ENCODE measurements at places on chromosomes 2 and 18.
A peak's percentile ranks its signal among the peaks of the same experiment; 100 is the strongest.

- DNase-seq: no peak
Observed at GRCh38 chr2:18752022-18752493, 162.7 kb upstream of the NT5C1B start.

DNA sequence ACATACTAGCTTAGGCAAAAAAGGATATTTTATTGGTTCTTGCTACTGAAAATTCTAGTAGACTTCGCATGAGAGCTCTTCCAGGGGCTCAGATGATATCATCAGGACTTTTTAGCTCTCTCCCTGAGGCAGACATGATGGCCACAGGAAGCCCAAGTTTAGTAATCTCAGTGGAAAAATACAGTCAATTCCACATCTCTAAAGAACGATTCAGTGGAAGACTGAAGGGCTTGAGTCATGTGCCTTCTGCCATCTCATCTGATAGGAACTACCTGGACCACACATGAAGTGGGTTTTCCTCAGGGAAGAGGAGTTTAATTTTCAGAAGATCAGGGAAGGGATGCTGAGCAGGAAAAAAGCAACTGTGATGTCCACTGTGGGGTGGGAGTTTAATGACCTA, 117.3 kb downstream of the TTC27 start:
- DNase-seq: no peak

- DNase-seq: no peak
Observed at GRCh38 chr2:118508282-118508681, 339.2 kb downstream of the EN1 start.

DNA sequence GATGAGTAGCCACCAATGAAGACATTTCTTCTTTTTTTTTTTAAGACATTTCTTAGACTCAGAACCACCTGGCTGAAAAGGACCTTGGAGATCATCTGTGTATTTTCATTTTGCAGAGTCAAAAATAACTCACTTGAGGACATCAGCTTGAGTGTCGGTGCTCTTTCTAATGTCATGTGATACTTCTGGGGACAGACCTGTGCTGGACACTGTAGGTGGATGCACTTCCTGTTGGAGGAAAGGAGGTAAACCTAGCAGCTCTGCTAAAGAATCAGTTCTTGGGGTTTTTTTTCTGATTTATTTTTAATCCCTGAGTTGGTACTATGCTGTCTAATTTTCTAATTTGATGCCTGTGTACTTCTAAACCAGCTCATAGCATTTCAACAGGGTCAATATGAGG, 283.9 kb upstream of the CRIM1 start:
- DNase-seq: no peak

- no peak for DNase-seq
Observed at GRCh38 chr2:212548455-212548819, 9.8 kb upstream of the ERBB4 start.

GRCh38 chr18:34222307-34223163, 2.2 kb downstream of the NOL4 start:
- DNase-seq: peak; percentile 65

DNA sequence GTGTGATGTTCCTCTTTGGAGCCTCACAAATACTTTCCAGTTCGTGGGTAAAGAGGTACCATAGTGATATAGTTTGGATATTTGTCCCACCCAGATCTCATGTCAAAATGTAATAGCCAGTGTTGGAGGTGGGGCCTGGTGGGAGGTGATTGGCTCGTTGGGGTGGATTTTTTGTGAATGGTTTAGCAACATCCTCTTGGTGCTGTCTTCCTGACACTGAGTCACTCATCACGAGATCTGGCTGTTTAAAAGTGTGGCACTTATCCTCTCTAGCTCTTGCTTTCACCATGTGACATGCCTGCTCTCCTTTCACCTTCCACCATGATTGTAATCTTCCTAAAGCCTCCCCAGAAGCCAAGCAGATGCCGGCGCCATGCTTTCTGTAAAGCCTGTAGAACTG, 3.0 kb upstream of the CCDC93 start:
- no peak for DNase-seq

GRCh38 chr2:95333888-95334338, 36.8 kb downstream of the KCNIP3 start:
- no peak for DNase-seq

- DNase-seq: no peak
Observed at GRCh38 chr18:26419746-26420145, 128.6 kb downstream of the KCTD1 start.

DNA sequence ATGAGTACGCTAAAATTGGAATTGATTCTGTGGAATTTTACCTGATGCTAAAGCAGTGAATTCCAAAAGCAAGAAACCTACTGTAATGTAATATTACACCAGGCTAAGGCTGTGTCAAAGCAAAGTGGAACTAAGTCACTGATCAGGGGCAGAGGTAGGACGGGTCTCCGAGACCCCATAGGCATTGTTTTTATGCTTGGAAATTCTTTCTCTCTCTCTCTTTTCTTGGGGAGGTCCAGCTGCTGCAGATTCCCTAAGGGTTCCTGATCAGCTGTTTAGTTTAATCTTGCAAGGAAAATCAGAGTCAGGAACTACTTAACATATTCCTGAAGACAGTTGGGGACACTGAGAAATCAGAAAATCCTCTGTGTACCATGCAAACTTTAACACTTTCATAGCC, 220.2 kb downstream of the SRBD1 start:
- no peak for DNase-seq

DNA sequence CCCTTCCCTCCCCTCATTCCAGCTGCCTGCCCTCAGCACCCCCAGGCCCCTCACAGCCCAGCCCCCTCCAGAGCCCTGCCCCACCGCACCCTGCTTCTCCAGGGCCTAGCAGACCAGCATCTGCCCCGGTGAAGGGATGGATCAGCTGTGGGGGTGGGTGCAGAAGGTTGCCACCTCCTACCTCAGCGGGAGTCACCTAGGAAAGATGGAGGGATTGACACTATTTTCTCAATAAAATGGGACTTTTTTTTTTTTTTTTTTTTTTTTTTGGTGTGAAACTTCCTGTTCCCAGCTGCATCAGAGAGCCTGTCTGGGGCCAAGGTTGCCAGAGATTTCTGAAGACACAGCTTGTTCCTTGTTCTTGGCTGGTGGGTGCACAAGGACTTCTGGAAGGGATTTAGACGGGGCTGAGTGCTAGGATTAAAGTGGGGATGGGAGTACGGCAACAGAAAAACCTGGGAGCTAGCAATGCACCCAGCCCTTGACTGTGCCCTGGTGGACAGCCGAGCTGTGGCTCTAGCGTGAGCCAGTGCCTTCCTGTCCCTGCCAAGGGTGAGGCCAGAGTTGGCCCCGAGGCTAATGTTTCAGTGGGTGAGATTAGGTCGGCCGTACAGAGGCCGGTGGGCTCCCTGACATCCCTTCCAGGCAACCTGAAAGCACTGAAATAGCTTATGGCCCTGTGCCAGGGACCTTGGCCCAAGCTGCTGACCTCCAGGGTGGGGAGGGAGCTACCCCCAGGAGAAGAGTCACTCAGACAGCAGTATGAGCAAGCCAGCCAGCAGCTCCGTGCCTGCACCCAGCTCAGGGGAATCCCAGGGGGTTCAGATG, 4.6 kb downstream of the B3GNT7 start:
- no peak for DNase-seq

GRCh38 chr2:84886791-84887190, 5.9 kb upstream of the TRABD2A start:
- DNase-seq: no peak

- DNase-seq: no peak
Observed at GRCh38 chr2:229996320-229996719, 72.4 kb downstream of the SLC16A14 start.

DNA sequence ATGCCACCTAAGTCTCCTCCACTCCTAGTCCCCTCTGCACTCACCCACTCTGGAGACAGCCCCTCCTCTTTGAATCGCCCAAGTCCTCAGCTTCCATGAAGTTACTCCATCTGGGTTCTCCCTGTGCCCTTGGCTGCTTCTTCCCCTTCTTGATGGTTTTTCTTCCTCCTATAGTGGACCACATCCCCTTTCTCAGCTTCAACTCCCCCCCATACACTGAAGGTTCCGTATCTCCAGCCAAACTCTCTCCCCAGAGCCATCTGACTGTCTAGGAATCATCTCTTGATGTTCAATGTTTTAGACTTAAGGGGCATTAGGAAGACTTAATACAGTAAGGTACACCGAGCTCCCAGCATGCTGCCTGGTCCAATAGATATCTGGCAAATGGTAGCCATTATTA, 39.6 kb downstream of the EMX1 start:
- no peak for DNase-seq

DNA sequence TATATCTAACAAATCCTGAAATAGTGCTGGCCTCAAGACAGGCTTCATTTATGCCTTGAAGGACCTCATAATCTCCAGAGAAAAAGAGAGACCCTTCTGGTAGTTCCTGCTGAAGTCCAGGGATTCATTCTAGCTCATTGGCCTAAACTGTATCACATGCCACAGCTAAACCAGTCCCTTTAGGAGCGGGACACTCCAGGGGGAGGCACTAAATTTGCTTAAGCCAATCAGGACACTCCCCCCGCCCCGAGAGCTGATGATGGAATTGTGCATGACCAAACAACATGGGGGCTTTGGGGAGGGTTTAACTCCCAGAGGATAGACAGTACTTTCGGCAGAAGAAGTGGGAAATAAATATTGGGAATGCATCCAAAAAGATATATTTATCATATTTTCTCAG, 36.4 kb upstream of the CXCR4 start:
- DNase-seq: no peak

DNA sequence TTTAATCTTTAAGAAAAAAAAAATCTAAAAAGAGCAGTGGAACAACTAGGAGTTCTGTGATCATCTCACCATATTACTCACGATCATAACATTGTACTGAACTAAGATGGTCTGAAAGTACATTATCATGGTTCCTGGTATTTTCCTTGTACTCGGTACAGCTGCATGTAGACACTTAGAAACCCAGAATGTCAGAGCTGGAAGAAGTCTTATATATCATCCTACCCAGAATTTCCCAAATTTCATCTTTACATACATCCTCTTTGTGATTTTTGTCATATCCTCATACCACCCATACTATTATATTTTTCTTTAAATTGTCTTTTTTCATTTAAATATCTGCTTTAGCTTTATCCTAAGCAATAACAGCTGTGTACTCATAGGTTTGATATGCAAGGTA, 12.4 kb upstream of the ST3GAL5 start:
- DNase-seq: no peak

DNA sequence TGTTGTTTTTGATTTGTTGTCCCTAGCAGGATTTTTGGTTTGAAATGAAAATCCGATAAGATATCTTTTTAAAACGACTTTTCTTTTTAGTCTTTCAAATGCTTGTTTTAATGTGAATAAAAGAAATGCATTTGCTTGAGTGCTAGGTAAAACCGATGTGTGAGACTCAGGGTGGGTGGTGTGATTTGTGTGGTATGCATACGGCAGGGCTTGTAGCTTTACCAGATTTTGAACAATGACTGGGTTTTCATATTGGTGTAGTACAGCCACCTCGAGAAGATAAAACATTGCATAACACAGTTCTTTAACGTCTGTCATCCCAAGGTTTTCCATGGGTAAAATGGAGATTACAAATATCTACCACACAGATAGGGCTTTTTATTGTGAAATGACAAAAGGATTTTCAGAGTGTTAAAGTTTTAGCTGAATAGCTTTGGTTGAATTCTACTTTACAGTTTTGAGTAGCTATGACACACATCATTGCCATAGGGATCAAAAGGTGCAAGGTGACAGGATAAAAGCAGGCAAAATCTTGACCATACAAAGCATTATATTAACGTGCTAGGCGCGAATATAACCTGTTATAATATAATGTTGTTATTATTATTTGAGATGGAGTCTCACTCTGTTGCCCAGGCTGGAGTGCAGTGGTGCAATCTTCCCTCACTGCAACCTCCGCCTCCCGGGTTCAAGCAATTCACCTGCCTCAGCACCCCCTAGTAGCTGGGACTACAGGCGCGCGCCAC, 824 bp upstream of the ZNF638 start:
- DNase-seq: no peak

GRCh38 chr2:47984041-47984440, 77.7 kb upstream of the FBXO11 start:
- DNase-seq: no peak

DNA sequence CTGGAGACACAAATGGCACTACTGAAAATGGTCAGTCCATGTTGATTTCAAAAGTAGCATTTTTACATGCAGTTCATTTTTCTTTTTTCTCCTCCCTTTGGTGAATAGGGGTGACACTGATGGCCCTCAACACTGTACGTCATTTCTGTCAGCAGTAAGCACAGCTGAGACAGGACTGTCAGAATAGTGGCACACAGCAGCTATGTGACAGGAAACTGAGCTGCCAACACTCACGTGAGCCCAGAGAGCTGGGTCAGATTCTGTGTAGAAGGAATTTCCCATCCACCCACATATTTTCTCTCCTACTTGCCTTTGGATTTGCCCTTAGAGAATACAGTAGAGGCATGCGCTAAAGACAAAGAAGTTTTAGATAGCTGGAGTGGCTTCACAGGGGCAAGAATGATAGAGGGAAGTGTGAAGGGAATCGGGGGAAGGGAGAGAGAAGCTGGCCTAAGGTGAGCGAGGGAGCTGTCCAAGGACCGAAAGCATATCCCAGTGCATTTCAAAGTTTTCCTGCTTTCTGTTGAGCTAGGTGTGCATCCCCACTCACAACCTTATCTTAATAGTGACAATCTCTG, 476.6 kb downstream of the CNTNAP5 start:
- DNase-seq: no peak

DNA sequence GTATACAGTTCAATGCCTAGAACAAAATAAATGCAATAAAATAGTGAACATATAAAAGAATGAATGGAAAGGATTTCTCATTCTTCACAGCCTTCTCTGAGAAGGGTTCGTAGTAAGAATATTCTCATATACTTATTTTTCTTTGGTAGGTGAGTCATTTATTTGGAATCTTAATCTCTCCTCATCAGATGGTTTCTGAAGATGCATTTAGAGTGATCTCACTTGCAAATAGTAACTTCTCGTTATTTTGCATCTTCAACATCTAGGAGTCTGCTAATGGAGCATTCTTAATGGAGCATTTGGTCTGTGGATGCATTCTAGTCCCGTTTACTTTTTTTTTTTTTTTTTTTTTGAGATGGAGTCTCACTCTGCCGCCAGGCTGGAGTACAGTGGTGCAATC, 3.9 kb downstream of the UBXN4 start:
- no peak for DNase-seq

GRCh38 chr2:70526126-70526525, 27.5 kb downstream of the TGFA start:
- no peak for DNase-seq

DNA sequence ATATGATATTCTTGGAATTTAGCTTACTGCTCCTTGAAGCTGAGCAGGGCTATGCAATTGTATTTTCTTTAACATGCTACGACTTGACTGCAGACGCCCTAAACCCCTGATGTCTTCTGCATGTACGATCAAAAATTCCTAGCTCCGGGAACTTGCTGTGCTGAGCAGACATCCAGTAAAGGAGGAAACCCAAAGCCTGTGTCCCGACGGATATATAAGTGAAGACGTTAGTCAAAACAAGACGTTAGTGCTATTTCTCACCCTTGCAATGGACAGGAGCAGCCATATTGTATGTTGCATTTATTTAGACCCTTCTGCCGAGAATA, 51.5 kb downstream of the SETBP1 start:
- DNase-seq: no peak

GRCh38 chr2:54067851-54068375, 47.5 kb upstream of the ACYP2 start:
- no peak for DNase-seq

GRCh38 chr2:161170958-161171932, 11.0 kb downstream of the TANK start:
- peak; percentile 22 for DNase-seq
